ENCODE measurements at places on chromosomes 12 and 14.

DNA sequence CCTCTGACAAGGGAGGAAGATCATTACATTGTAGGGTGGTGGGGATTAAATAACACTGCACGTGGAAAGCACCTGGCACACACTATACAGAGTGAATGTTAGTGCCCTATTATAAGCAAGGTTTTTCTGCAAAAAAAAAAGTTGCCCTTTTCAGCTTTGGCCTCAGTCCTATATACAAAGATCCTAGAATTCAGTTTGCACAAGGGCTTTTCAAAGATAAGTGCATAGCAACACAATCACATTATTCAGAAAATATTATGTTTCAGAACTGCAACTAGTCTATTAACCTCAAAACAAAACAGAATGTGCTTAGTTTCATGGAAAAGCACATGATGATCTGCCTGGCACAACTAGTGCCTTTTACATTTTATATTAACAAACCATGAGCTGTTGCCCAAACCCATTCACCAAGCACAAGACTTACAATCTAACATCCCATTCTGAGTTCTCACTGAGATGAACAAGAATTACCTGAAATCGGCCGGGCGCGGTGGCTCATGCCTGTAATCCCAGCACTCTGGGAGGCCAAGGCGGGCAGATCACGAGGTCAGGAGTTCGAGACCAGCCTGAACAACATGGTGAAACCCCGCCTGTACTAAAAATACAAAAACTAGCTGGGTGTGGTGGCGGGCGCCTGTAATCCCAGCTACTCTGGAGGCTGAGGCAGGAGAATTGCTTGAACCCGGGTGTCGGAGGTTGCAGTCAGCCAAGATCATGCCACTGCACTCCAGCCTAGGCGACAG lies 1.8 kb downstream of the TM7SF3 start:
- DNase-seq = no peak

DNA sequence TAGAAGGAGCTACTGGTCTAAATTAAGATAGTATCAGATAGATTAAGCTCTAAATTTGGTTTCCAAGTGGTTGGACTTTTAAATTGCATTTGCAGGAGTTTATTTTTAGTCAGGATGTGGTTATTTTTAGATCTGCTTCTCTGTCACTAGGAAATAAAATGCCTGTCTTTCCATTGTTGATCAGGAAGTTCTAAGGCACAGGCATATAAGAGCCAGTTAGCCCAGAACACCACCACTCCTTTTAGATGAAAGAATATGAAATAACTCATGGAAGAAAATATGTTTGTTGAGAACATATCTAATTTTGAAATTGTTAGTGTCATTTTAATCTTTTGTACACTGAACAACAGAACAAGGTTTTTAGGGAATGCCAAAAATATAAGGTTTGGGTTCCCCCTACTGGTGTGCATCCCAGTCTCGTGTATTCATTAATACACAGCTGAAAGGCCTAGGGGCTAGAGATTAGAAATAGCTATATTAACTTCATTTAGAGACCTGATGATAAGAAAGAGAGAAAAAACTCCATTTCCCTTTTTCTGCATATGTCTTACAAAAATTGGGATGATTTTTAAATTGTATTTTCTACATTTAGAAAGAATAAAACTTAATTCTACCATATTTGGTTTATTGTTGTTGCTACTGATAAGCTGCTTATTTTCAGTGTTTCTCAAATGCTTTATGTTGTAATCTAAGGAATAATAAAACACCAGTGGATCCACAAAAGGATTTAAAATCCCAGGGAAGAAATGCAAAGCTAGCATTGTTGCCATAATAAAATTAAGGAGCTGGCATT lies 67.2 kb downstream of the RIC8B start:
- DNase-seq = peak; percentile 44

DNA sequence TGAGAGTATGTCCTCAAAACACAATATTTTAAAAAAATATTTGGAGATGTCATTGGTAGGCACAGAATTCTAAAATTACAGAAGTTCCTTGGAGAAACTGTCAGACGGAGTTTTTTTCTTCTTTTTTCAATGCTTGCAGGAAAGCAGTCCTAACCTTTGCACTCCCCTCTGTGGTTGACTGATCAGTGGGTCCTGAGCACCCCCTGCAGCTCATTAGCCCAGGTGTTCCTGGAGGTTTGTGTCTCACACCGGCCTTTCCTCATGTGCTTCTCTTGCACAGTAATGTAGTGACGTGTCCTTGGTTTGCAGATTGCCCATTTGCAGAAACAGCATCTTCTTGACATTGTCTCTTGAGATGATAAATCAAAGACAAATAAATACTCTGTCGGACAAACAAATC lies 513.0 kb downstream of the TMEM121 start:
- DNase-seq = no peak

GRCh38 chr12:29731591-29731990 lies 52.2 kb downstream of the TMTC1 start:
- no peak for DNase-seq

DNA sequence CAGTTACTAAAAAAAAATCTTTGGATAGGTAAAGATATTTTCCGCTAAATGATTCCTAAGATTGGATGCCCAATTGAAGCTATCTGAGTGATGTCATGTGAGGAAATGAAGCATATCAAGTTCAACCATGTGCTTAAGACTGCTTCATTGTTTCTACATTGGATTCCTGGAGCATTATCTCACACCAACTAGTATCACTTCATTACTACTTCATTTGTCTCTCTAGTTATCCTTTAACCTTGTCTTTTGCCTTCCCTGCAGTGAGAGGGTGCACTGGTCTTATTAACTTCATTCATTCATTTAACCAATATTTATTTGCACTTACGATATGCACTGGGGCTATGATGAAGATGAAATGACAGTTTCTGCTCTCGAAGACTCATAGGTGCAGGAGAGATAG lies 198.1 kb downstream of the SLC38A4 start:
- DNase-seq = no peak

- DNase-seq = no peak
These were observed 18.1 kb downstream of the EGLN3 start for GRCh38 chr14:33932576-33933345.

- no peak for DNase-seq
These were observed 16.7 kb downstream of the EGLN3 start for GRCh38 chr14:33934043-33934750.

DNA sequence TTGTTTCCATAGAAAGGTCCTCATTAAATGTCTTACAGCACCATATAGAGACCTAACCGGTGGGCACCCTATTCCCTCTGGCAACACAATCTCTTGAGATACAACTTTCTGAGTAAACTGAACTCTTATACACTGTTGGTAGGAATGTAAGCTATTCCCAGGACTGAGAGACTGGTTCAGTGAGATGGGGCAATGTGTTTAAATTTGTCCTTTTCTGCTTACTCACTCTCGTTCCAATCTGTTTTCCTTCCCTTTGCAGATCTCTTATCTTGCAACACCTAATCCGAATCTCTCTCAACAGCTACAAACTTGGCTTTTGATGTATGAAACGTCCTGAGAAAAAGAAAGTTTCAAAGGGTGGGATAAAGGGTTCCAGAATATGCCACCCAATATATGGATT lies 26.1 kb upstream of the ETV6 start:
- DNase-seq = peak; percentile 38

DNA sequence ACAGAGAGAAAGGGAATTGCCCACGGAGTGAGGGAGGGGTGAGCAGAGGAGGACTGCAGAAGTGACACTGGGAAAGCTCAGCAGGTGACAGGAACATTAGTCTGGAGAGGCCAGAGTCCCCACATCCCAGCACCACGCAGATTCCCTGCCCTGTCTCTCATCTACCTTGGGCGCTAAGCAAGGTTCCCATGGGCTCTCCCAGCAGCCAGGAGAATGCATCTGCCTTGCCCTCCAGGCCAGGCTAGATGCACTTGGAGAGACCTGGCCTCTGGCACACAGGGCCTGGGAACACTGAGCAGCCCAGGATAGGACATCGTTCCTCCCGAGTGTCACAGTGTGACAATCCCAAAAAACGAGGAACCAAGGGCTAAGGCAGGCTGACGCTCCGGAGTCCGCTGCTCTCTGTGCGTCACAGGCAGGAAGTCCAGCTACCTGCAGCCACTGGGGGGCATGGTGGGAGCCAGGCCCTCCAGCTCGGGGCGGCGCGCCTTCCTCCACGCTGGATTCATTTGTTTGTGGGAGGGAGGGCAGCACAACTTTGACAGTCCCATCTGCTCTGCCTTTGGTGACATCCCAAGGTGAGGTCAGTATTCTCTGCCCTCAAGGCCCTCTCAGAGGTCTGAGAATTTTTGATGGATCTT lies 5.4 kb upstream of the NGB start:
- no peak for DNase-seq

GRCh38 chr14:71536927-71537772 lies 395.1 kb upstream of the RGS6 start:
- DNase-seq = no peak

GRCh38 chr14:105026802-105027563 lies 6.1 kb upstream of the CDCA4 start:
- DNase-seq = peak; percentile 23

- no peak for DNase-seq
These were observed 38.6 kb upstream of the GPR68 start for GRCh38 chr14:91282954-91283645.

- DNase-seq = no peak
These were observed 24.6 kb upstream of the AICDA start for GRCh38 chr12:8637244-8637643.

DNA sequence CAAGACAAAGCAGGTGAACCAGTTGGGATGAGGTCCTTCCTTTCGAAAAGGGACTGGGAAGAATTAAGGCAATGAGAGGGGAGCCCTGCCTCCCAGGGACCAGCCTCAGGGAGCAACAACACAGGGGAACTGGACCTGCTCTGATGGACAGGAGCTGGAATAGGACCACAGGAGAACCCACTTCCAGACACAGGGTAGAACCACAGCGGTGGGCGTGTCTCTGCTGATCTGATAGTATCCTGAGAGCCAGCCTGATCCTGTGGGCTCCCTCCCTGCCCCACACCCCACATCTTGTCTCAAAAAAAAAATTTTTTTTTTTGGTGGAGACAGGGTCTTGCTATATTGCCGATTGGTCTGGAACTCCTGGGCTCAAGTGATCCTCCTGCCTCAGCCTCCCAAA lies 13.6 kb upstream of the PLEK2 start:
- DNase-seq = no peak

GRCh38 chr14:57686304-57686703 lies 179.6 kb downstream of the SLC35F4 start:
- DNase-seq = no peak

- DNase-seq = no peak
These were observed 1.2 kb downstream of the NEK9 start for GRCh38 chr14:75125617-75126016.

DNA sequence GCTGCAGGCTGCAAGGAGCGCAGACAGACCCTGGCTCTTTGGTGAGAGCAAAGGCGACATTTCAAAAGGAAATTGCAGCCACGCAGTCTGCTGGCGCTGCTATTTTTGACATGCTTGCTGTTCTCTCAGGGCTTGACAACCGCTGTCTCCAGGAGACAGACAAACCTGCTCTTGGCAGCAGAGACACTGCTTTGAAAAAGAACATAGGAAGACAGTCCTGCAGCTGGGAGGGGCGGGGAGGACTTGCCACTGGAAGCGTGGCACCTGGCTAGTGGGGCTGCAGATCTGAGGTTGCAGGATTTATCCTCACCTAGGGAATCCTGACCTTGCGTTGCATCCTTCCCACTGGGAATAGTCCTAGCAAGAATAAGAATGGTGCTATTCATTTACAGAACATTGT lies 91.8 kb upstream of the KCNA1 start:
- DNase-seq = no peak

- no peak for DNase-seq
These were observed 85.7 kb downstream of the KIF26A start for GRCh38 chr14:104224131-104224505.

- DNase-seq = no peak
These were observed 70.7 kb downstream of the CMKLR1 start for GRCh38 chr12:108268397-108268796.

GRCh38 chr12:65170209-65170881 lies 962 bp downstream of the LEMD3 start:
- DNase-seq = peak; percentile 61

DNA sequence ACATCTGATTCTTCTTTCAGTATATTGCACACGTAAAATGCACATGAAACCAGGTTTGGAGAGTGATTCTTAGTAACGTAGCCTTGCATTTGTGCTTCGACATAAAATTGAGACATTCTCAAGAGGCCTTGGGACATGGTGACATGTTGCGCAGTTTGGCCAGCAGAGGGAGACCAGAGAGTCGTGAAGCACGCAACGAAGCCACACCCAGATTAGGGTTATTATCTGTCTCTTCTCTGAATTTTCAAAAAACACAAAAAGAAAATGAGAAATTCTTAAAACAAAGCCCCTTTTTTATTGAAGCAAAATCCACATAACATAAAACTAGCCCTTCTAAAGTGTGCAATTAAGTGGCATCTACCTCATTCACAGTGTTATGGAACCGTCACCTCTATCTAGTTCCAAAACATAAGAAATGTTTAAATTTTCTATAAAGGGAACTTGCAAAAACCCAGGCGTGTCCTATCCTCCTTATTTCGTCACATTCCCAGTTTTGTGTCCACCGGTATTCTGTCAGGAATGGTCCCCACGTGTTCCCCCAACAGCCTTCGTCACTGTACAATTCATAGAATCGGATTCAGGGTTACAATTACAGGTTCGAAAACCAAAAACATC lies 108.8 kb upstream of the ATF7IP start:
- DNase-seq = no peak

DNA sequence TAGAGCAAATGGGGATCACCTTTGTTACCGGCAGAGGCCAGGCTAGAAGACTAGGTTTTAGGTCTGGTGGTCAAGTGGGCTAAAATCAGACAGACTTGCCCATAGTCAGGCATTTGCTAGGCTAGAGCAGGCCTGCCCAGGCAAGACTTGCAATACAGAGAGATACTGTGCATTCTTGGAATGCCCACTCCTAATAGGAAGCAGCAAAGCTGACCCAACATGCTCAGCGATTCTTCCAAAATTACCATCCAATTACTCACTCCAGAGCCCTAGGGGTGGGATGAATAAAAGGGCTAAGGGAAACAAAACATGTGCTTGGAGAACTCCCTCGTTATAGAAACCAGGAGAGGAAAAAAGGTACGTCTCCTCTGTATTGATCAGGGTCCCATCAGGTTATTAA lies 187.8 kb upstream of the AMIGO2 start:
- no peak for DNase-seq

- DNase-seq = no peak
These were observed 19.7 kb upstream of the RD3L start for GRCh38 chr14:103961928-103962578.

DNA sequence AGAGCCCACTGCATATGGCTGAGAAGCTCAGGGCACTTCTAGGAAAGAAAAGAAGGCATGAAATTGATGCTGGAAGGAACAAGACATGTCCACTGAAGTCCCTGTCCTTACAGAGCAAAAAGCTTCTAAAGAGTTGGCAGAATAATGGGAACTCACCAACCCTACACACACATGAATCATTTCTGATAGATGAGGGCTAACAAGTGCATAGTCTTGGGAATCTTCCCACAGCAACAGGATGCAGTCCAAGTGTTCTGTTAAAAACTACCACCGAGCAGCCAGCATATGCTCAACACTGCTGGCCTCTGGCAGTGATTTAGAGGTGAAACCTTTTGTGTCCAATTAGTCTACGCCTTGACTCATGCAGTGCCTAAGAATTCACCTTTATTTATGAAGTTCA lies 44.8 kb downstream of the RHOJ start:
- no peak for DNase-seq

GRCh38 chr14:77902811-77903210 lies 102.9 kb downstream of the ADCK1 start:
- DNase-seq = no peak

- DNase-seq = no peak
These were observed 29.0 kb downstream of the PDE6H start for GRCh38 chr12:15001733-15002382.

- no peak for DNase-seq
These were observed 35.4 kb upstream of the GUCY2C start for GRCh38 chr12:14731821-14732220.

GRCh38 chr12:13233830-13234641 lies 37.5 kb downstream of the EMP1 start:
- peak; percentile 61 for DNase-seq

Data from SJSA1 (cell line).